ENCODE measurements at places on chromosomes 1 and 21.

- no peaks in the 10 kb centered on the region for H3K27me3 ChIP-seq
- H3K27ac ChIP-seq: no peak overlapping the region
- H3K4me3 ChIP-seq: peak overlapping the region; percentile 9
- DNase-seq: peak; percentile 48
- no peaks in the 10 kb centered on the region for H3K36me3 ChIP-seq
These were observed 36.3 kb downstream of the CLCA1 start for GRCh38 chr1:86504895-86505563.

GRCh38 chr1:97581614-97582051 is 339.2 kb downstream of the DPYD start:
- H3K4me3 ChIP-seq: no peak overlapping the region
- peaks cover 5% of the 10 kb centered on the region for H3K4me1 ChIP-seq
- DNase-seq: peak; percentile 68
- peak overlapping the region; percentile 57 for H3K27ac ChIP-seq
- H3K36me3 ChIP-seq: no peaks in the 10 kb centered on the region

DNA sequence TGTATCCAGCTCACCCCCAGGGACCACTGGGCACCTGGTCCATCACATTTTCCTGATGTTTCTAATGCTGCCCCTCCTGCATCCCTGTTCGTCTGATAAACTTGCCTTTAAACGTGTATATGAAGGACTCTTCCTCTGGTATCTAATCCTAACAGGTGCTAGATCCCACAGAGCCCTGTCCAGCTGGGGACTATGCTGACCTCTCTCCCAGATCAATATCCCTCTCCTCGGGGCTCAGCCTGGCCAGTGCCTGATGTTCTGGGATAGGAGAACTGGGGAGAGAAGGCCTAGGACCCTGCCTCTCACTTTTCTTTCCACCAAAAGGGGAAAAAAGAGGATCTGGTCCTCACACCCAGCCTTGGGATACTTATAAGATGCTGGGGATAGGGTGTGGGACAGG is 1.4 kb upstream of the SLC5A9 start:
- H3K27me3 ChIP-seq: no peaks in the 10 kb centered on the region
- no peak overlapping the region for H3K27ac ChIP-seq
- DNase-seq: no peak

DNA sequence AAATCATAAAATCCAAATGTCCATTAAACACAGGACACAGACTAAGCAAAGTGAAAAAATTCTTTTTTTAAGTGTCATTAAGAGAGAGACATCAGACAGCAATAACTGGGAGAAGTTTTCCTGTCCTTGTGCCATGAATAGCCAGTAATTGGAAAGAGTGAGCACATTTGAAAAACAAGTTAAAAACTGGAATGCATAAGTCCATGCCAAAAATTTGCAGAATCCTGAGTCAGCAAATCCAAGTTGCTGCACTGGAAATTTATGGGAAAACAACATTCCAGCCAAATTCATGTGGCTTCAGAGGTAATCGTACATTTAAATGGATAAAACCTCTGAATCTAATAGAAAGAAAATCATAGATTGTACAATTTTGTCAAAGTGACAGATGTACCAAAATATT is 291.4 kb downstream of the LRRC40 start:
- peaks cover 5% of the 10 kb centered on the region for H3K4me1 ChIP-seq
- H3K27me3 ChIP-seq: no peaks in the 10 kb centered on the region
- H3K4me3 ChIP-seq: no peak overlapping the region
- H3K27ac ChIP-seq: no peak overlapping the region
- H3K36me3 ChIP-seq: no peaks in the 10 kb centered on the region
- DNase-seq: peak; percentile 70

- H3K27ac ChIP-seq: no peak overlapping the region
- H3K4me3 ChIP-seq: no peak overlapping the region
- DNase-seq: no peak
- no peaks in the 10 kb centered on the region for H3K4me1 ChIP-seq
- peaks cover 27% of the 10 kb centered on the region for H3K27me3 ChIP-seq
These were observed 17.4 kb upstream of the SHE start for GRCh38 chr1:154519591-154519991.

- H3K27me3 ChIP-seq: no peaks in the 10 kb centered on the region
- H3K36me3 ChIP-seq: no peaks in the 10 kb centered on the region
- DNase-seq: no peak
- no peaks in the 10 kb centered on the region for H3K4me1 ChIP-seq
These were observed 394.9 kb downstream of the NPHP4 start for GRCh38 chr1:5597171-5597850.

DNA sequence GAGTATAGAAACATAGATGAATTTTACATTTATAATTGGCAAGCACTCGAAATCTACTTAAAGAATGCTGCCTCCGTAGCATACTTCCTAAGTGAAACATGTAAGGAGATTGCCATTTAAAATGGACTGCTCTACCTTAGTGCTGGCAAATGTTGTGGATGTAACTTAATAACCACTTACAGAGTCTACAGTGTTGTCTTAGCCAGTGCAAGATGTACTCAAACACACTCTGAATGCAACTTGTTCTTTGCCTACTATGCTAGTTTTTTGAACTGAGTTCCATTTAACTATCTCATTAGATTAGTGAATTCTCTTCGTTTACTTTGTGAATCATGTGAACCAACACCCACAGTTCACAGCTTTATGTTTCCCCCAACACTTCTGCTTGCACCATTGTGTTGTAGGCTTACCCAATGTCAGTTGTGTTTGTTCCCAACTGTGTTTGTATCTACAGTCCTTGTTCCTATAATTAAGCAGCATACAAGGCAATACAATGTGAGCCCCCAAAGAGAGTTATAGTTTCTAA is 345.5 kb upstream of the LYPLAL1 start:
- no peak for DNase-seq
- no peak overlapping the region for H3K4me3 ChIP-seq
- H3K36me3 ChIP-seq: no peaks in the 10 kb centered on the region
- no peaks in the 10 kb centered on the region for H3K27me3 ChIP-seq
- peaks cover 7% of the 10 kb centered on the region for H3K4me1 ChIP-seq

DNA sequence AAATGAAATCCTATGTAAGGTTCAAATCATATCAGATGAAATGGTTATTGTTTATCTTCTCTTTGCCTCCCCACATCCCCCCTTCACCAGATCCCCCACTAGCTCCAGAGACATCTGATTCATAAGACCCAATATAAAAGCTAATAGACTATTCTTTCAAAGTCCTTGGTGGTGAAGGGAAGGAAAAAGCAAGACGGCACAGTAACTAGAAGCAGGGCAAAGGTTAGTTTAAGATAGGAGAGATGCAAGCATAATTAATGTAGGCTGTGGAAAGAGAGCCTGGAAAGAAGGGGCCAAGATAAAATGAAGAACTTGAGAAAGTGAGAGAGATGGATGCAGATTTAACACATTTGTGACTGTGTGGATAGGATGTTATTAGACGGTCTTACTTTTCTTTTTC is 33.8 kb downstream of the BTG3 start:
- no peaks in the 10 kb centered on the region for H3K4me1 ChIP-seq
- H3K36me3 ChIP-seq: no peaks in the 10 kb centered on the region
- H3K27ac ChIP-seq: no peak overlapping the region

GRCh38 chr1:202235856-202236837 is 42.5 kb downstream of the LGR6 start:
- no peaks in the 10 kb centered on the region for H3K27me3 ChIP-seq
- H3K27ac ChIP-seq: peak overlapping the region; percentile 99
- peak; percentile 96 for DNase-seq
- H3K4me1 ChIP-seq: peaks cover 26% of the 10 kb centered on the region
- peak overlapping the region; percentile 46 for H3K4me3 ChIP-seq
- no peaks in the 10 kb centered on the region for H3K36me3 ChIP-seq

DNA sequence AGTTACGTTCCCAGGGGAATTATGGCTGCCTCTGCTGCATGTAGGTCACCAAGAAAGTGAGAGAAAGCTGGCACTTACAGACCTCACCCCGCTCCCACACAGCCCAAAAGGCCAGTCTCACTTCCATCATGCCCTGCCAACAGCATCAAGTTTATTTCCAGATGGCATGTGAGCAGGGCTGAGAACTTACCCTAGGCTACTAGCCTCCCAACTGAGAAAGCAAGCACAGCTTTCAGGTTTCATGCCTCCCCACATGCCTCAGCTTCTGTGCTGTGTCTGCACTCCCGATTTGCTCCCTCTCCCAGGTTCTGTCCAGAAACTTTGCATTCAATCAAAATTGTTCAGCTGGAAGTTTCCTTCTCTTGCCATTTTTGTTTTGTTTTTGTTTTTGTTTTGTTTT is 59.1 kb upstream of the CRB1 start:
- H3K36me3 ChIP-seq: no peaks in the 10 kb centered on the region
- no peak overlapping the region for H3K4me3 ChIP-seq
- H3K27ac ChIP-seq: no peak overlapping the region

- no peaks in the 10 kb centered on the region for H3K36me3 ChIP-seq
- H3K27me3 ChIP-seq: no peaks in the 10 kb centered on the region
- no peak for DNase-seq
- H3K27ac ChIP-seq: no peak overlapping the region
- H3K4me3 ChIP-seq: no peak overlapping the region
These were observed 18.4 kb upstream of the JAK1 start for GRCh38 chr1:64984737-64985136.

GRCh38 chr1:94119796-94120569 is 965 bp downstream of the ABCA4 start:
- H3K4me1 ChIP-seq: peaks cover 3% of the 10 kb centered on the region
- no peak overlapping the region for H3K27ac ChIP-seq
- DNase-seq: no peak
- no peak overlapping the region for H3K4me3 ChIP-seq
- no peaks in the 10 kb centered on the region for H3K36me3 ChIP-seq
- peaks cover 3% of the 10 kb centered on the region for H3K27me3 ChIP-seq

- H3K4me3 ChIP-seq: no peak overlapping the region
- H3K27me3 ChIP-seq: no peaks in the 10 kb centered on the region
- no peaks in the 10 kb centered on the region for H3K4me1 ChIP-seq
These were observed 35.3 kb downstream of the GDAP2 start for GRCh38 chr1:117894078-117894477.

DNA sequence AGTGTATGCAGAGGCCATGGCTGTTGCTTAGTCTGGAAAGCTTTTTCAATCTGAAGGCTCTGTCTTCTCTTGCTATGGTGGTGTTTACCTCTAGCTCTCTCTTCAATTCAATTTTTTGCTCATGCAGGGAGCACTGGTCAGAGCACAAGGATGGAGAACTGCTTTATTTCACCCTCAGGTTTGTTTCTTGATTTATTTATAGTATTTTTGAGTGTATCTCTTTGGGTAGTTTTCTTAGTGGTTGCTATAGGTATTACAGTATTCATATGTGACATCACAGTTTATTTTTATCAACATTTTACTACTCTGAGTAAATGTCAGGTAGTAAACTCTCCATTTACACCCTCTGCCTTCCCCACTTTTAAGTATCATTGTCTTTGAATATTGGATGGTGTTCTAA is 147.9 kb downstream of the RASAL2 start:
- H3K4me3 ChIP-seq: no peak overlapping the region
- peaks cover 33% of the 10 kb centered on the region for H3K4me1 ChIP-seq
- H3K36me3 ChIP-seq: no peaks in the 10 kb centered on the region
- DNase-seq: no peak
- H3K27me3 ChIP-seq: no peaks in the 10 kb centered on the region

GRCh38 chr21:39020751-39021477 is 162.3 kb downstream of the PSMG1 start:
- H3K4me1 ChIP-seq: peaks cover 25% of the 10 kb centered on the region
- H3K36me3 ChIP-seq: no peaks in the 10 kb centered on the region
- DNase-seq: peak; percentile 67
- H3K4me3 ChIP-seq: no peak overlapping the region
- no peaks in the 10 kb centered on the region for H3K27me3 ChIP-seq

- no peaks in the 10 kb centered on the region for H3K36me3 ChIP-seq
- H3K4me3 ChIP-seq: no peak overlapping the region
- peak; percentile 10 for DNase-seq
- H3K4me1 ChIP-seq: no peaks in the 10 kb centered on the region
- no peak overlapping the region for H3K27ac ChIP-seq
These were observed 1271.8 kb downstream of the BRINP3 start for GRCh38 chr1:189205863-189206262.

- H3K4me3 ChIP-seq: no peak overlapping the region
- H3K27me3 ChIP-seq: no peaks in the 10 kb centered on the region
- no peak overlapping the region for H3K27ac ChIP-seq
- peaks cover 3% of the 10 kb centered on the region for H3K4me1 ChIP-seq
These were observed 371.6 kb downstream of the AMY1C start for GRCh38 chr1:104121271-104121670.

GRCh38 chr1:59046730-59047157 is 250.2 kb upstream of the FGGY start:
- H3K27me3 ChIP-seq: no peaks in the 10 kb centered on the region
- H3K4me1 ChIP-seq: peaks cover 14% of the 10 kb centered on the region
- no peak overlapping the region for H3K27ac ChIP-seq
- H3K36me3 ChIP-seq: no peaks in the 10 kb centered on the region

- DNase-seq: no peak
- no peaks in the 10 kb centered on the region for H3K36me3 ChIP-seq
- H3K27ac ChIP-seq: no peak overlapping the region
- H3K4me1 ChIP-seq: no peaks in the 10 kb centered on the region
- H3K4me3 ChIP-seq: no peak overlapping the region
These were observed 24.4 kb upstream of the GPR153 start for GRCh38 chr1:6285336-6285735.

GRCh38 chr1:181033799-181034451 is at the start of gene MR1:
MR1 (plus strand) TSS chr1:181033983; CDS start chr1:181034008, 25 bp downstream.
- peak; percentile 70 for DNase-seq
- H3K27ac ChIP-seq: no peak within 1 kb of the TSS
- H3K27me3 ChIP-seq: no peaks in the 10 kb centered on the region
- no peaks in the 10 kb centered on the region for H3K36me3 ChIP-seq
- peak within 1 kb of the TSS; percentile 43 for H3K4me3 ChIP-seq

GRCh38 chr21:31351960-31352359 is 7.9 kb upstream of the TIAM1 start:
- H3K4me1 ChIP-seq: peaks cover 22% of the 10 kb centered on the region
- no peaks in the 10 kb centered on the region for H3K36me3 ChIP-seq
- DNase-seq: no peak
- no peaks in the 10 kb centered on the region for H3K27me3 ChIP-seq

- H3K27me3 ChIP-seq: no peaks in the 10 kb centered on the region
- H3K36me3 ChIP-seq: no peaks in the 10 kb centered on the region
- no peak for DNase-seq
- H3K4me1 ChIP-seq: no peaks in the 10 kb centered on the region
- H3K27ac ChIP-seq: no peak overlapping the region
These were observed 185.9 kb downstream of the SLC45A1 start for GRCh38 chr1:8503842-8504241.

DNA sequence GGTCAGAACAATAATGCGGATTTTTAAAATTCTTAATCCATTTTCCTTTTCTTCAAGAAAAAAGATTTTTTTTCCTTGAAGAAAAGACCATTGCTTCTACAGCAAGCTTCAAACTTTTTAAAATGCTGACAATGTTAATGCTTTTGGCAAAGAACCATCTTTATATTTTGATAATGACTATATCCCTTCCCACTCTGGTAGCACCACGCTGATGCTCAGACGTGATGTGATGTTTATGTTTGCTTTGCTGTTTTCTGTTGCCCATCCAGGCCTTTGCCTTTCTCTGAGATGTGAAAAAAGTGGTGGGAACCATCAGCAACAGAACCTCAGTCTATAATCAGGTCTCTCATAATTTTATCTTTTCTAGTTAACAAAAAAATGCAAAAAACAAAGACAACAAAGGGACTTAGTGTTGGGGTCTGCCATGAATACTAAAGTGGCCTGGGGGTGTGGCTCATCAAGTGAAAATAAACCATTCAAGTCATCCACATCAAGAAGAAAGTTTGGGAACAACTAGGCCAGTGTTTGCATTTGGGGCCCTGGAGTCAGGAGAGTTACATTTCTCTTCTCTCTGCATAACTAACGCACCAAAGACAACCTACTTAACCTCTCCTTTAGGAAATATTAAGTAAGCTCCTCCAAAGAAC is 244.6 kb upstream of the DMRTA2 start:
- peaks cover 14% of the 10 kb centered on the region for H3K4me1 ChIP-seq
- H3K4me3 ChIP-seq: no peak overlapping the region
- H3K27ac ChIP-seq: no peak overlapping the region
- H3K36me3 ChIP-seq: no peaks in the 10 kb centered on the region
- DNase-seq: peak; percentile 14

Data from astrocyte (in vitro differentiated cells and primary cell).